ENCODE measurements at places on chromosomes 11 and 22. TPM values are rescaled to one million over a fixed set of nuclear protein-coding genes. Genes with fewer than 3 reads are reported as not detected.

The SLC5A1 gene
- total RNA-seq: 0.03 TPM

The SMTNL1 gene
- total RNA-seq: not detected

The FAM181B gene
- total RNA-seq: 0.03 TPM

The P4HA3 gene
- 38.3 TPM for total RNA-seq

The ARRB1 gene
- total RNA-seq: 20.2 TPM

The DEPDC7 gene
- 6.9 TPM for total RNA-seq

The CSTF3 gene
- 24.9 TPM for total RNA-seq

The CARD10 gene
- total RNA-seq: 29.9 TPM

The CPSF7 gene
- 71.6 TPM for total RNA-seq

The MPPED2 gene
- total RNA-seq: not detected

The RHOG gene
- total RNA-seq: 98.7 TPM

The FOLR2 gene
- total RNA-seq: not detected

The RAB3IL1 gene
- total RNA-seq: 17.9 TPM

The GRAMD1B gene
- 22.2 TPM for total RNA-seq

The MYBPC3 gene
- total RNA-seq: 0.10 TPM

The C11orf87 gene
- total RNA-seq: 0.02 TPM

The PHLDA2 gene
- 81.8 TPM for total RNA-seq

The C1QTNF6 gene
- 8.3 TPM for total RNA-seq

The ENTHD1 gene
- not detected for total RNA-seq

The PLAAT2 gene
- total RNA-seq: 0.68 TPM

The C22orf31 gene
- not detected for total RNA-seq

The RIBC2 gene
- total RNA-seq: 2.4 TPM

The F2 gene
- total RNA-seq: 3.1 TPM

The TUB gene
- 6.7 TPM for total RNA-seq

The CCDC73 gene
- not detected for total RNA-seq
